ENCODE measurements at places on chromosomes 12 and 14.

- peak; percentile 4 for DNase-seq
These were observed 42.9 kb downstream of the TRIP11 start for GRCh38 chr14:91996948-91997371.

DNA sequence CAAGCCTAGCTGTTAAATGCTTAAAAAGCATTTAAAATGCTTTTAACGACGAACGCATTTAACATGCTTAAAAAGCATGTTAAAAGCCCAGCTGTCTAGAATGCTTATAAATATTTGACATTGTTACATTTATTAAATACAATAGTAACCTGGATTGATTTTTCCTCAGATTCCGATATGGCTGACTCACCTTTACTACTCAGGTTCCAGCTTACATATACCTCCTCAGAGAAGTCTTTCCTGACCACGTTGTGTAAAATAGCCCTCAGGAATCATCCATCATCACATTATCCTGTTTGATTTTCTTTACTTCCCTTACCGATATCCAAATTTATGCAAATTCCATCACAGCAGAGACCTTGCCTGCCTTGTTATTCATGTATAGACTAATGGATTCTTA lies 51.4 kb downstream of the SLC41A2 start:
- DNase-seq: no peak

DNA sequence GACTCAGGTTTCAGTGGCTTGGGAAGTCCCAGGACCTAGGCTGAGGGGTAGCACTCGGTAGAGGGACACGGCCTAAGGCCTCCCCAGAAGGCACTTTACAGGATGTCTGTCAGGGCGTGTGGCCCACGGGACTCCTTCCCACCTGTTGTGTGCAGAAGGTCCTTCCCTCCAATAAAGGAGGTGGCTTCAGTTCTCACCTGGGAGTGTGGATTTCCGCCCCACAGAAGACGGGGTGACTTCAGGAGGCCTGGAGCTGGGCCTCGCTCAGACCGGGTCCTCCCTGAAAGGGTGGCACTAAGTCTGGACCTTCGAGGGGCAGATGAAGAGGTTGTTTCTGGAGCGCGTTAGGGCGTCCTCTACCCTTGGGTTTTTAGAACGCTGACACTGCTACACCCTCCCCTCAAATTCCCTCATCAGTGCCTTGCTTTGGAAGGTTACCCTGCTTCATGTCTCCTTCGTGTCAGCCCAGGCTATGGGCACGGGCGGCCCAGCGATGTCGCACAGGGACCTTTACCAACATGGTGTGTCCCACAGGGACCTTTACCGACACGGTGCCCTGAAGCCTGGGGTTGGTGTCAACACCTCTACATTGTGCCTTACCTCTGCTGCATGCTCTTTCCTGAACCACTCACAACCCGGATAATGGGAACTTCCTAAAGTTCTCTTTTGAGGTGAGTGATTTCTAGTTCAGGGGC lies 7.1 kb downstream of the SLC6A12 start:
- no peak for DNase-seq

DNA sequence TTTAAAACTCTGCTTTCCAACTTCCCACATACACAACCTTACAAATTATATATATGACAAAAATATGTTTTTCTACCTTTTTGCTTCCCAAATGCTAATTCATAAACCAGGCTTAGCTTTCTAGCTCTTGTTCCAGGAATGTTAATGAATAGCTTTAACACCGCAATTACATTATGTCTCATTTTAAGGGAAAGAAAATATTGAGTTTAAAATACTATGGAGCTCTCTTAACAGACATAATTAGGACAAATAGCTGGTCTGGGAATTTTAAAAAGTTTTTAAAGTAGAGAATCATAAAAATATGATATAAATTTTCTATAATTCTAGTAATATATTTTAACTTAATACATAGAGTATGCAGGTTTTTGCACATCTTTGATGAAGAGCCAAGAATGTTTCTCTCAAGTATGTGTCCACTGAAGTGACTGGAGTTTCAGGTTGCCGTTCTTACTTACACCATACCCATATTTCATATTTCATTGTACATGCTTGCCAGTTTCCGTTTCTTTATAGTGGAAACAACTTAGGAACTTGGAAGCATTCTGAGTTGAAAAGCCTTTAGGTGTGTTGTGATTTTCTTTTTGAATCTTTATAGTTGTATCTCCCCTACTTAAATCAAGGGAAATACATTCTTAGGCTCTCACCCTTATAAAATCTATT lies 90.6 kb upstream of the SLCO1C1 start:
- DNase-seq: no peak

GRCh38 chr12:113245695-113246477 lies 24.6 kb downstream of the TPCN1 start:
- peak; percentile 39 for DNase-seq

GRCh38 chr12:132224484-132224883 lies 80.2 kb downstream of the NOC4L start:
- no peak for DNase-seq

GRCh38 chr12:92717202-92717601 lies 14.4 kb downstream of the PLEKHG7 start:
- DNase-seq: no peak

DNA sequence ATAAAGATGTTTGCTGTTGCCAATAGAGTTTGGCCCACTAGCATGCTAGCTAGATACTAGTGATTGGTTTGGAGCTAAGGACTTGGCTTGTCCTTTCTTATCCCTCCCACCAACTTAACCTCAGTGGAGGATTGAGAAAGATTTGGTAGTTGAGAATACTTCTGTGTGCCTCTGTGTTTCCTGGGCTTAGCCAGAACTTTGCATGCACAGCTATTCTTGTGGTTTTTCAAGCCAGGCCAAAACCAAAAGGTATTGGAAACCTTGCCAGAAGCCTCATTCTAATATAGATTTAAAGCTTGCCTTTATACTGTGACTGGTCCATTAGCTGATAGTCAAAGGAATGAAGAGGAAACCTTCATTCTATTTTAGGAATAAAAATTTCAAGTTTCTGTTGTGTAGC lies 188.5 kb downstream of the CCDC91 start:
- no peak for DNase-seq

All from NCI-H187 (cell line).